Tibial artery (tissue), 4 donors: ENCODE measurements at places on chromosomes 6 and 20.

DNA sequence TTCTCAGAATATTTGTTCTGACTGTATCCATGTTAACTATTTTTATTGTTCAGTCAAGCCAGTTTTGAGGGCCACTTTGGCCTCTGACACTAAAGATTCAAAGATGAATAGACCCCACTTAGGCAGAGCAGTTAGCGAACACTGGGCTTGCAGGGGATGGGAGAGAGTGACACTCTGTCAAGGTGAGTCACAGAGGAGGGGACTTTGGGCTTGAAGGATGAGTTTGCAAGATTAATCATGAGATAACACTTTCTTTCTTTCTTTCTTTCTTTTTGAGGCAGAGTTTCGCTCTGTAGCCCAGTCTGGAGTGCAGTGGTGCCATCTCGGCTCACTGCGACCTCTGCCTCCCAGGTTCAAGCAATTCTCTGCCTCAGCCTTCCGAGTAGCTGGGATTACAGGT, 46.4 kb downstream of the SPATA2 start:
- no peak for DNase-seq

GRCh38 chr6:54327631-54328030, 19.4 kb downstream of the TINAG start:
- no peak for DNase-seq

- DNase-seq = no peak
These were observed 9.0 kb upstream of the PLCB4 start for GRCh38 chr20:9059931-9060330.

GRCh38 chr20:38890497-38890818, 35.8 kb upstream of the FAM83D start:
- no peak for DNase-seq

DNA sequence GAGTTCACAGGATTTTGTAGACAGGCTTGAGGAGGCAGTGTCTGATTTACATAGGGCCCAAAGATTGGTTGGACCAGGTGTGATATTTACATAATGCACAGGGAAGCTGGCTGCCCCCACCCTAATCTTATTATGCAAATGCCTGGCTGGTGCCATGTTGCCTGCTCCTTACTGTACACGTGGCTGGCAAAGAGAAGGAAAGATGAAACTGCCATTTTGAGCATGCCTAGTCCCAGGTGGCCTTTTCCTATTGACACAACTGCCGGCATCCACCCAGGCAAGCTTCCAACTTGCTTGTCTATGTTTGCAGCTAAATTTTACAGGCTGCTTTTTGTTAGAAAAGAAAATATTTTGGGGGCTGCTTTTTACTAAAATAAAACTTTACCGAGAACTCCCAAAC, 174.6 kb downstream of the LMBRD1 start:
- DNase-seq = no peak

DNA sequence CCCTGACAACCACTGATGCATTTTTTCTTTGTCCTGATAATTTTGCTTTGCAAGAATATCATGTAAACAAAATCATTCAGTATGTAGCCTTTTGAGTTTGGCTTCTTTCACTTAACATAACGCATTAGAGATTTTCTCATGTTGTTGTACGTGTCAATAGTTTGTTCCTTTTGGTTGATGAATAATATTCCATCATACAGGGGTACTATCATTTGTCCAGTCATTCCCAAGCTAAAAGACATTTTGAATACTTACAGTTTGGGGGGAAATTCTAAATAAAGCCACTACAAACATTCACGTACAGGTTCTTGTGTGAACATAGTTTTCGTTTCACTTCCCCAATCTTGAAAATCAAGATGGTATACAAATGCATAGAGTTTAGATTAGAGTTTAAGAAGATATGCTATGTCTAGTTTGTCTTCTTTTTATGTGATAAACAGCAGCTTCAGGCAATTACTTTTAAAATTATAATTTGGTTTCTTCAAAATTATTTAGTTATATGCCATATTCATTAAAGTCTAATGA, 5.2 kb downstream of the HAO1 start:
- DNase-seq = no peak

DNA sequence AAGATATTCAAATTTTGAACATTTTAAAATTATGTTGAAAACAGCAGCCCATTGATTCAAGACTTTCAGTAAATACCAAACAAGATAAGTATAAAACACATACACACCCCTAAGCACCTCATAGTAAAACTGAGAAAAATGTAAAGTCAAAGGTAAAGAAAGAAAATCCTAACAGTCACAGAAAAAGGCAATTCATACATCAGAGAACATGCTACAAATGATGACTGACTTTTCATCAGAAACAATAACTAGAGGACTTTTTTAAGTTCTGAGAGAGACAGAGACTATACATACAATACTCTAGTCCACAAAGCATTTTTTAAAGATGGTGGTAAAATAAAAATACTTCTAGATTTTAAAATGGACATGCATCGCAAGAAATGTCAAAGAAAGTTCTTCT, 111.0 kb downstream of the PFDN4 start:
- DNase-seq = no peak

DNA sequence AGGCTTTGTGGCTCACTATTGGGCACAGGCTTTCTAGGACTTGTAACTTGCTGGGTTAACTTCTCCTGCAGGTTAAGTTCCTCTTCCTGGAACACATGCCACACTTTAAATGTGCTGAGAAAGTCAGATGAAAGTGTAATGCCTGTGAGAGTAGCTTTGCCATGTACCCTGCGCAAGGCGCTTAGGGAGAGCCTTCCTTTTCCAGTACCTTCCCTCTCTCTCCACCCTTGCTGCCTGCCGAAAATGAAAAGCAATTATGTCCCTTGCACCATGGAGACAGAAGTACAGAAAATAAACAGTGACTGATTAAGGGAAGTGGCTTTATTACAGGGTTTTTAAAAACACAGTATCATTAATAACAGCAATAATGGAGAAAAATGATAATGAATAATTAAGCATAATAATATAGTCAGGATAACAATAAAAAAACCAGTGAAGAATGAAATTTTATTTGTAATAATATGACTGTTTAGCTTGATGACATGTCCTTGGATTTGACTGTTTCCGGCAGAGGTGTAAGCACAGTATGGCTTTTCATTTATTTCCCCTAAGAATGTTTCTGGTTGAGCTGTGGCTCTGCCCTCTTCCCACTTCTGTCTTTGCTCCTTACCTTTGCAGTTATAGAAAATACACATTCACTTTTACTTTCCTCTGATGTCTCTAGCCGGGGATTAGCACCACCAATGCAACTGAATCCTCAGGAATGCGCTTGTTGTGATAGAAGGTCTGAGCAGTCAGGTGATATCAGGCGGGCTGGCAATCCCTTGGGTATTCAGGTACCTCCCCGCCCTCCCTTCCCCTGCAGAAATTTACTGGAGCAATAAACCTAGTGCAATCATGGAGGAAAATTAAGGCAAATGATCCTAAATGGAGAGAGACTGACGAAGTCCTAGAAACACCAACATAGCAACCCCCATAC, 472.3 kb upstream of the CITED2 start:
- DNase-seq = no peak

GRCh38 chr6:43584892-43585570, 9.0 kb downstream of the POLH start:
- no peak for DNase-seq

GRCh38 chr6:135904666-135905065, 53.2 kb downstream of the PDE7B start:
- DNase-seq = no peak
